Activated CD4-positive, alpha-beta T cell treated with anti-CD3 and anti-CD28 coated beads, Interleukin-2, amount 50 U/mL, for 48 hours (primary cell): ENCODE measurements at places on chromosomes 7 and 10.

DNA sequence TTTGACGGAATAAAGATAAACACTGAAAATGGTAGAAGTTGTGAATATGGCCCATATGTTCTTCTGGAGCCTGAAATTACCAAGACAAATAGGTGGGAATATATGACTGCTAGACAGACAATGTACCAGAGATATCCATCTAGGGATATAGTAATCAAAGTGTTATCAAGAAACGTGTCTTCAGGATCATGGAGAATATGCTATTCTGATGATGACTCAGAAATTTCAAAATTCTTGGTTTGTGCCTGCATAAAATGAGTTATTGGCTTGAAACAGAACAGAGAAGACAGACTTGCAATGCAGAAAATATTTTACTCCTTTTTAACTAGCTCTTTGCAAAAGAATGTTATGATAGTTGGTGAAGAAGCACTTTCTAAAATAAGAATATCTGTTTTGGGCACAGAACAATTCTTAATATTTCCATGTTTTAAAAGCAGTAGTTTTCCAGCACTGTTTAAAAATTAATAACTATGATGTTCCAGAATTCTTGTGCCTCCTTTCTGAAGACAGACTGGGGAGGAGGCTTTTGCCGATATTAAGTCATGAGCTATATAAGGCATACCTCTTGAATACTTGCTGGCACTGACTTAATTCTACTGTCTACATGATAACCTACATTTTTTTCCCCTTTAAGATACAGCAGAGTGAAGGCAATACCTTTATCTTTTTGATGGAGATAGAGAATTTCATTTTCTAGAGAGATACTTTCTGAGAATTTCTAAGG, 34.4 kb upstream of the CABCOCO1 start:
- no peak for DNase-seq

DNA sequence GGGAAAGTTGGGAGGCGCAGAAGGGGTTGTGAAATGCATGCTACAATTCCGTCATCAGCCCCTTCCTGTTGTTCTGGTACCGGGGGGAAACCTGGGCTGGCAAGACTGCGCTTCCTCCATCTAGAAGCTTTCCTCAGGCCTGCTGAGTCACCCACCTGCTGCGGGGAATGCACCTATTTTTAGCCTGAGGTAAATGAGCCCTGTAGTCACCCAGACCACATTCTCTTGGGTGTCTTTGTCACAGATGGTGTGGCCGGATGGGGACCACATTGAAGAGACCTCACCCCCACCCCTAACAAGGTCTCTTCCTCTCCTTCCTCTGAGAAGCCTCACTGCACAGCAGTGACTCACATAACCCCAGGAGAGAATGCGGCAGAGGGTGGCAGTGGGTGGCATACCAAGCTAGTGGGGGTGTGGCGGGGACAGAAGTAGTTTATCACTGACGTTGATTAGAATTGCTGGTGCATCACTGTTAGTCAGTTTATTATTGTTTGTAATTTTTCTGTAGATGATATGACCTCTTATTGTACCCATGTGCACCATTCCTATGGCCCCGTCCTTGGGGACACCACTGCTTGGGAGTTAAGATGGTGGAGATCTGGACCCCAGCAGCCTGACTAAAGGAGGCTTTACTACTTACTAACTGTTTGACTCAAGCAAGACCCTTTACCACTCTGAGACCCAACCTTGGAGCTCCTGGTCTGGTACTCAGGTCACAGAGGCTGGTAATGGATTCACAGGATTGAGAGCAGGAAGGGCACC, 83.0 kb upstream of the DUSP5 start:
- DNase-seq, result peak; percentile 86

GRCh38 chr10:129968853-129969183, 4.7 kb upstream of the EBF3 start:
- DNase-seq, result peak; percentile 69

DNA sequence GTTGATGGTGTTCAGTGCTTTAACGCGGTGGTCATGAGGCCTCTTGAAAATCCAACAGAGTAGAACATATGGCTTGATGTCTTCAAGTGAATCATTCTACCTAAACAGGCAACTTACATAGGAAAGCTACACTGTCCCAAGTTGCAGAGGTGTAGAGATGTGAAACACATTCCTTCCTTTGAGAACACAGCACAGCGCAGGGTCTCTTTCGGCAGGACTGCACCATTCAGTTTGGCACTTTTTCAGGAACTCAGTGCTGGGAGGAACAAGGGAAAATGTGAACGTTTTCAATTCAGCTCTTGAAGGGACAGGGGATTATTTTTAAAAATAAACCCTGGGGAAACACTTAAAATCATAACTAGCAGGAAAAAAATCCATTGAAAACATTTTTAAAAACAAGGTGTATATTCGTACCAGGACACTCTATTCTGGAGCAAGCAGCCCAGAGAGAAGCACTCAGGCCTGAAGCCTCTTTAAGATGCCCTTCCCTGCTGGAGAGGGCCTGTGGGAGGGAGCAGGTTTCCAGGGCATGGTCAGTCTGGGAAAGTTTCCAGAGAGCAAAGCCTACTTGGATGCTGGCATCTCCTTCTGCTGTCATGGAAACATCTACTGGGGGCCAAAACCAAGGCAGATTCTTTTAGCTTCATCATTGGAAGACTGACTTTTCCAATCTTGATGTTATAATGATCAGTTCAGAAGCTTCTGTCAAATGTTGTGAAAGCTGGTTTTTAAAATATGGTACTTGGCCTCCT, 60.4 kb upstream of the NPVF start:
- DNase-seq, result no peak

GRCh38 chr7:111711426-111712065, 149.3 kb upstream of the IMMP2L start:
- DNase-seq, result no peak

- DNase-seq, result no peak
Observed at GRCh38 chr10:129096065-129096984, 370.7 kb upstream of the MGMT start.

DNA sequence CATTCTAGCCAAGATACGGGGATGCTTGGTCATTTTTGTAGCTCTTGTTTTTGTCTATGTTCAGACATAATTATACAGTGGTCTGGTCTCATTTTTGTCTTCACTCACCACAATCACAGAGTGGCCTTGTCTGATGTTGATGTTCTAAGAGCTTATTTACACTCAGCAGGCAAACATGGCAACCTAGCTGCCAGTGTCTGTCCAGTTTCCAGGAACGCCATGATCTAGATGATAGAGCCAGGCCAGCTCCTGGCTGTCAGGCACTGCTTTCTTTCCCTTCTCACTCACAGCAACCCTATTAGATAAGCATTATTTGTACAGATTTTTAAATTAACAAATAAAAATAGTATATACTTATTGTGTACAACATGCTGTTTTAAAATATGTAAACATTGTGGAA, 98.6 kb upstream of the PHF14 start:
- no peak for DNase-seq

GRCh38 chr7:25652366-25652765, 424.1 kb upstream of the NPVF start:
- DNase-seq, result no peak

DNA sequence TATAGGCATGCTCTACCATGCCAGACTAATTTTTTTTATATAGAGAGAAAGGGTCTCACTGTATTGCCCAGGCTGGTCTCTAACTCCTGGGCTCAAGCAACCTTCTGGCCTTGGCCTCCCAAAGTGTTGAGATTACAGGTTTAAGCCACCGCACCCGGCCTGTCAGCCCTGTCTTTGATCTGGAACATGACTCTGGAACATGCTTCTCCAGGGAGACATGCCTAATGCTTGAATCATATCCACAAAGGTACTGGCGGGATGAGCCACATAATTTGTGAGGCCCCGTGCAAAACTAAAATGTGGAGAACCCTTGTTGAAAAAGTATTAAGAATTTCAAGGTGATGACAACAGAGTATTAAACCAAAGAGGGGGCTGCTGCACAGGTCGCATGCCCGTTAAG, 282.8 kb downstream of the ARHGAP12 start:
- DNase-seq, result no peak

- DNase-seq, result no peak
Observed at GRCh38 chr7:154996756-154997155, 6.2 kb downstream of the PAXIP1 start.

GRCh38 chr10:12735843-12736462, 265.6 kb downstream of the CCDC3 start:
- no peak for DNase-seq

DNA sequence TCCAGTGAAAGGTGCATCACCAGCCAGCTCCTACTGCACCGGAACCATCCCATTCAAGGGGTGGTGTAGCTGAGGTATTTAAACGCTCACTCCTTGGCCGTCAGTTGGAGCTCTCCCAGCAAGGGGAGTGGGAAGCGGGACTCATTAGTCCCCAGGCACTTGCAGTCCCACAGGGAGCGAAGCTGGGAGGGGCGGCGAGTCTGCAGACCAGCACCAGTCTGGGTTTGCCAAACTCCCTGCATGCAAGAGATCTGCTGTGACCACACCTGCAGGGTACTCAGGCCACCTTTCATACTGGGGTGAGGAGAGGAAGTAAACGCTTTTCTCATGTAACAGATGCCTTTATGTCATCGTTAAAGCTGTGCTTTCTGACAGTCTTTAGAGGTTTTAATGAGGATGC, 187.9 kb downstream of the PTPRN2 start:
- DNase-seq, result no peak

- DNase-seq, result no peak
Observed at GRCh38 chr10:71912431-71912830, 51.8 kb upstream of the CHST3 start.

DNA sequence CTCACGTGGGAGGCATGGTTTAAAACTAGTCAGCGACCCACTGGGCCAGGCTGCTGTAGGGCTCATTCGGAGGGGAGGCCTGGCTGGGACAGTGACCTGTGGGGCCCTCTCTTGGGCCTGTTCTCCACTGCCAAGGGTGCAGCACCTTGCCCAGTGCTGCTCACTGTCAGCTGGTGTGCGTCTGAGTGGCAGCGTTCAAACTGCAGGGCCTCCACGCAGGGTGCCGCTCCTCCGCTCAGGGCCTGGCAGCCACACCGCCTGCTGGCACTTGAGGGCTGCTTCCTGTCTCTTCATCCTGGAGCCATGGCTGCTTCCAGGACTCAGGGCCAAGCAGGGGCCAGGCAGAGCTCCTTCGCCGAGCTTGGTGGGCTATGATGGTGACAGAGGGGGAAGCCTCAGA, 18.3 kb downstream of the ADAMTS14 start:
- DNase-seq, result no peak

DNA sequence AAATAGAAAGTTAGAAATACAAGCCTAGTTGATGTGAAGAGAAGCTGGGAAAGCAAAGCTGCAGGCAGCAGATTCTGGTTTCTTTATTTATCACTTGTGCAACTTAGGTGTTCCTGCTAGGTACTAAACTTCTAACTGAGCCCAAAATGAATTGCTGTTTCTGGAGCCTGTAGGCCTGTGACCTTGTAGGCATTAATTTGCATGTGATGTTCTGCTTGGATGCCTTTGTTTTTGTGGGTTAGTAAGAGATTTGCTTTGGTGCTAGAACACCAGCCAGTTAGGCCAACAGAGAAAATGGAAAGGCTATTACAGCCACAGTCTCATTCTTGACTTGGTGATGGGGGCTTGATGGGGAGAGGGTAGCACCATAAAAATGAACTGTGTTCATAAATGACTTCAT, 370.7 kb downstream of the PPP1R3A start:
- no peak for DNase-seq

DNA sequence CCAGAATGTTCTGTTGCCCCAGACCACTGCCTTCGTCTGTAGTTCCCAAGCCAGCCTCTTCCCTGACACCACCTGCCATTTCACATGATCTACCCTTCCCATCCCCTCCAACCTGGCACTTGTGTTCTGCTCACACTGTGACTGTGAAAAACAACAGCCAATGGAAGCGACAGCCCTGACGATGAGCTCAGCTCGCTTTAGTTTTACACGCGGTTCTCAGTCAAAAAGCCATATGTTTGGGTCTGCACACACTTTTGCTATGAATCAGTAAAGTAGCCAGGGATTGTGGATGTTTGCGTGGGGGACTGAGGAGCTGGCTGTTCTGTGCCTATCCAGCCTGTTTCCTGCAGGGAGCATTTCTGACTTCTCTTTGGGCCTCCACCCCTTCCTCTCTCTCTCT, 282.7 kb downstream of the WDR11 start:
- no peak for DNase-seq

GRCh38 chr10:21260506-21261149, 264.9 kb downstream of the SKIDA1 start:
- no peak for DNase-seq

GRCh38 chr10:132899054-132899750, 43.2 kb downstream of the CFAP46 start:
- DNase-seq, result no peak

DNA sequence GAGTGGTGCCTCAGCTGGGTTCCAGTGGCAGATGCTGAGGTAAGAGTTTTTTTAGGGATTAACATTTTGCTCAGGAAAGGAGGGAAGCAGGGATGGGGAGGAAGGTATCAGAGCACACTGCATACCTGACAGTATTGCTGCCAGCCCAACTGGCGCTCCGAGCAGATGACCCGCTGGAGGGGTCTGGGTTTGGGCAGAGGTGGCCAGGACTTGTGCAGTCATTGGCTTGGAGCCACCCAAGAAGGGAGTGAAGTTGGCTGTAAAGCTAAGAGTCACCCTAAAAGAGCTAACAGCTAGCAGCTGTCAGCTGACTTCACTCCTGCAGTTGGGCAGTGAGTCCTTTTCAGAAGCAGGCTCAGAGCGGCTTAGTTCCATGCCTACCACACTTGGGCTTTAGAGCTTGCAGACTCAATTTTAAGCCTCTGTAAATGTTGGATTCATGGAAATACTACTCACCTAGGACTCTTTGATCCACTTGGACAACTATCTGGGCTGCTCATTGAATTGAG, 5.8 kb upstream of the ARHGAP22 start:
- DNase-seq, result no peak

DNA sequence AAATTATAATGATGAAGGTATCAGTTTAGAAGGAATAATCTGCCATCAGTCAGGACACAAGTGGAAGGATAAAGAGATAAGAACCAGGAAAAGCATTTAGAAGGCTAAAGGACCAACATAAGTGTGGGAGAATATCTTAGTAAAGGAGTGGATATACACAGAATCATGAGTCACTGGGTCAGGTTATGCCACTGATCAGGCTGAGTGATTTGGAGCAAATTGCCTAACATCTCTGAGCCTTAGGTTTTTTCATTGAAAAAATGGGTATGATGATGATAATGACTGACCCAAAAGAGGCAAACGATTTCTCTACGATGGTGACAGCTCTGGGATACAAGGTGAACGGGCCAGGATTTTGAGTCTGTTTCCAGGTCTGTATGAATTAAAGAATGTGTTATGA, 2.8 kb upstream of the CUL1 start:
- DNase-seq, result no peak

- no peak for DNase-seq
Observed at GRCh38 chr7:25583621-25584020, 355.3 kb upstream of the NPVF start.

- DNase-seq, result no peak
Observed at GRCh38 chr10:77907900-77908717, 18.4 kb downstream of the DLG5 start.

GRCh38 chr7:136114966-136115762, 138.0 kb upstream of the MTPN start:
- peak; percentile 74 for DNase-seq

DNA sequence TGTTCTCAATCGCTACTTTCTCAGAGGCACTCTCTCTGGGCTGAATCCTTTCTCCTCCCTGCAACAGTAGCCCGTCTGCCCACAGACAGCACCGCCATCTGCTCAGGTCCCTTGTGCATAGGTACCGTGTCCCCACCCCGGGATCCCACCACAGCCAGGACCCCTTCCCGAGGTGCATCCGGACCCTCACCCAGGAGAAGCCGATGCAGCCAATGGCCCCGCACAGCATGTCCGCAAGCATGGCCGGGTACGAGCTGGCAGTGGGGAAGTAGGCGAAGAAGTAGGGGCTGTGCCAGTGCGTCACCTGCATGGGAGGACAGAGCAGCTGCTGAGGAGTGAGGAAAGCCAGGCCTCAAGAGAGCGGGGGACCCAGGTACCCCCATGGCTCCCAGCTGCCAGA, 25.5 kb downstream of the DDC start:
- no peak for DNase-seq
